Stimulated activated CD8-positive, alpha-beta memory T cell treated with anti-CD3 and anti-CD28 coated beads, Interleukin-4, amount 100 ng/mL, for 24 hours (primary cell): ENCODE measurements at places on chromosomes 6 and 20.

- no peak for DNase-seq
Observed at GRCh38 chr20:13402171-13402760, 181.2 kb downstream of the ISM1 start.

DNA sequence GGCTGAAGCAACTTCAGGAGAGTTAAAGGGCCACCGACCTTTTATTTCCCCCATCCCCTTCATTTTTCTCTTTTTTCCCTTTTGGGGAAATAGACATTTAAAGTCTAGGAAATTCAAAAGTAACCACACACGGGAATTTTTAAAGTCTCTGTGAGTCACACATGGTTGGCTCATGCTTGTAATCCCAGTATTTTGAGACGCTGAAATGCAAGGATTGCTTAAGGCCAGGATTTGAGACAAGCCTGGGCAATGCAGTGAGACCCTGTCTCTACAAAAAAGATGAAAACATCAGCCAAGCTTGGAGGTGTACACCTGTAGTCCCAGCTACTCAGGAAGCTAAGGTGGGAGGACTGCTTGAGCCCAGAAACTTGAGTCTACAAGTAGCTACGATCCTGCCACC is 34.2 kb downstream of the KATNA1 start:
- no peak for DNase-seq

- no peak for DNase-seq
Observed at GRCh38 chr6:135306740-135307420, 125.8 kb downstream of the MYB start.

DNA sequence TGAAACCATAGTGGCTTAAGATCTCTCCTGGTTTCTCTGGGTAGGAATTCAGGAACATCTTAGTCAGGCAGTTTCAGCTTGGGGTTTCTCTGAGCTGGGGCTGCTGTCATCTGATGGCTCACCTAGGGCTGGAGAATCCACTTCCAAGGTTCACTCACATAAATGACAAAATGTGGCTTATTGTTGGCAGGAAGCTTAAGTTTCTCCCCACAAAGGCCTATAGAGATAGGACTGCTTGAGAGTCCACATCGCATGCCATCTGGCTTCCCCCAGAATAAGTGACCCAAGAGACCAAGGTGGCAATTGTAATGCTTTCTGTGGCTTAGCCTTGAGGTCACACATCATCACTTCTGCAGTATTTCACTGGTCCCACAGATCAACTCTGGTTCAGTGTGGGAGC is 131.4 kb downstream of the EDN1 start:
- DNase-seq, result no peak

DNA sequence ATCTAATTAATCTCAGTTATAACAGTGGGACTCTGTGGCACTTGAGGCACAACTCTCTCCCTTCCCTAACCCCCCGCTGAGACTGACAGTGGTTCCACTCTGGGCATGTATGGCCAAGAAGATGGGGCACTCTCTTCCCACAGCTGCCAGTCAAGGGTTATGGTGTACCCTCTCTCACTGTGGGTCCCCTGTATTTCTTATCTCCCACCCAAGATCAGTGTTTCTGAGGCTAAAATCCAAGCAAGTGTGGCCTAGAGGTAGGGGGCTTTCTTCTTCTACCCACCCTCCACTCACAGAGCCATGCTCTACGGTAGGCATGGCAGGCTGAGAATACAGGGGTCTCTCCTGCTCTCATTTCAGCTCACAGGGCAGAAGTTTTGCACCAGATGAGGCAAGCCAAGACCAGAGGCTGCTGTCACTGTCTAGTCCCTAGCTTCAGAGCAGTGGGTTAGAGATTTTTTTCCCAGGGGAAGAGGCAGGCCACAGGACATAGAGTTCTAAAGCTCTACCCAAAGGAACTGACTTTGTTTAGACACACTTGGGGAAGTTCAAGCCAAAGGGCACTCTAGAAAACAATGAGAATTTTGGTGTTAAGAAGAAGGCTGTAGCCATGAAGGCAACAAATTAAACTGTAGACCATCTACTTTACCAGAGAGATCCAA is 31.7 kb upstream of the HINT3 start:
- no peak for DNase-seq

DNA sequence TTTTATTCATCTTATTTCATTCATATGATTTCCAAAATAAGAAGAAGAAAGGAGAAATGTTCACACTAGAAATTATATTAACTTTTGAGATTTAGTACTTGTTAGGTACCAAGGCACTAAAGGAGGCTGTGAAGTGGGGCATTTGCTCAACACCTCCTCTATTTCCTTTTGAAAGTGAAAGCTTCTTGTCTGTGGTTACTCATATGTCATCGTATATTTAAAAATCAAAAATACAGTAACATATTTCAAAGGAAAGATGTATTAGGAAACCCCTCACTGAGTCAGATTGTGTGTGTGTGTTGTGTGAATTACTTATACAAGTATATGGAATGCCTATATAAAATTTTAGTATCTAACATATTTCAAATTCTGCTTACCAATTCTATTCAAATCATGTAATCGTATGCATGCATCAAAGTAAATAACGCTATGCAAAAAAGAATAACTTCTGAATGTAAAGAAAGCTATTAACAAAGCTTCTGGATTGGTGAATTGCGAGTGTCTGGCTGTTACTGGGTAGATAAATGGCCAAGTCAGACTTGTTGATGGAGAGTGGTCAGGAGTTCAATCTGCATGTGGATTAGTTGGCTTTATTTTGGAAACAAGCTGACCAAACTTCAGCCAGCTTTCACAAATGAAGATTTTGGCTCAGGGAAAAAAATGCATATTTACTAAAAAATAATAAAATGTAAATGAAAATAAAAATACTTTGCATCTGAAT is 70.9 kb downstream of the PACRG start:
- DNase-seq, result no peak

GRCh38 chr6:118859517-118860064 is 34.4 kb upstream of the ASF1A start:
- DNase-seq, result no peak
